RCC 7860 (cell line): ENCODE measurements at places on chromosomes 1 and 21.

GRCh38 chr1:11862890-11863289 lies 4.1 kb upstream of the NPPB start:
- DNase-seq: peak; percentile 8

- no peak for DNase-seq
These were observed 1.2 kb downstream of the NHLH2 start for GRCh38 chr1:115839679-115840237.

- peak; percentile 20 for DNase-seq
These were observed 213.8 kb upstream of the TMEM51 start for GRCh38 chr1:14939527-14940284.

GRCh38 chr1:193700710-193701355 lies 514.4 kb upstream of the B3GALT2 start:
- peak; percentile 86 for DNase-seq

- no peak for DNase-seq
These were observed 27.3 kb upstream of the OTUD3 start for GRCh38 chr1:19854866-19855265.

- no peak for DNase-seq
These were observed 36.2 kb downstream of the EPS15 start for GRCh38 chr1:51482881-51483280.

DNA sequence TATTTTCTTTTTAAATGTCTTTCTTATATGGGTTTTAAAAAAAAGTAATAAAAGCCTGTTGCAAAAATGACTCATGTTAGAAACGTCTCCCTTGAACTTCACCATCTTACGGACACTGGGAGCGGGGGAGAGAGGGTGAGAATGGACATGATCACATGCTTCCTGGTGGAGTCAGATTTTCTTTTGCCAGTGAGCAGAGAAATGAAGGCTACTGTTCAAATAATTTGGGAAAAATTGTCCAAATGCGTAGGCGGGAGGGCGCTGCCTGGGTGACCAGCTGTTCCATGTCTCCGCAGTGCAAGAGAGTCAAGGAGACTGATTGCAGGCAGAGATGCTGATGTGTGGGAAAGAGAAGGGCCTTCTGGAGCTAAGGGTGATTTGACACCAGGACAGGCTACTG lies 23.1 kb downstream of the EIF2D start:
- peak; percentile 80 for DNase-seq

GRCh38 chr1:7026169-7026568 lies 240.9 kb downstream of the CAMTA1 start:
- DNase-seq: peak; percentile 70

GRCh38 chr1:213300433-213300832 lies 249.4 kb downstream of the RPS6KC1 start:
- DNase-seq: no peak

DNA sequence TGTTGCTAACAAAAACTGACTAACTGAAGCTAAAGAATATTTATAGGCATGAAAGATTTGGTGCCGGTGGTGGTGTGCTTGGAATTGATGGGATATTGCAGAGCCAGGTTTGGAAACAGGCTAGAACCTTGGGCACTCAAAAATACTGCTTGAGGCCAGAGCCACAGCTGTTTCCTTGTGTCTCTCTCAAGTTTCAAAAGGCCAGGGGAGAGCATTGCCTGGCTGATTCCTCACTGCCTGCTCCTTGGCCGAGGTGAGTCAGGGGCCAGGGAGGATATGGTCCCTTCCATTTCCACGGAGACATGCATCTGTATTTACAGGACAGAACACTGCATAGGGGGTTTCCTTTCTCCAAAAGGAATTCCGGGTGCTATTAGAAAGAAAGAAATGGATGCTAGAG lies 36.1 kb upstream of the IVNS1ABP start:
- no peak for DNase-seq

DNA sequence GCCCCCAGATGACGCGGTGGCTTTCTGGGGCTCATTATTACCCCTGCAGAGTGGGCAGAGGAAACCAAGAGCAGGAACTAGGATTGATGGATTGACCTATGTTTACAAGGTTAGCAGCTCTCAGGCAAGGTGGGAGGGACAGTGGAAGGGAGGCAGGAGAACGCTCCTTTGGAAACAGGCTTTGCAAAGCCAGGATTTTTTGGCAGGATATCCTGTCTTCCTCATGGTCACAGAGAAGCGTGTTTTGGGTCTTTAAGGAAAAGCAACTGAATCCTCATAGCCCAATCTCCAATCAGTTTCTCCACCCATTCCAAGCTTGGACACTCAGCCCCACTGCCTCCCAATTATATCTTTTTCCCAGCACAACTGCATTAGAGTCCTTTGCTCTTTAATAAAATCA lies 105.6 kb upstream of the SOD1 start:
- DNase-seq: no peak

DNA sequence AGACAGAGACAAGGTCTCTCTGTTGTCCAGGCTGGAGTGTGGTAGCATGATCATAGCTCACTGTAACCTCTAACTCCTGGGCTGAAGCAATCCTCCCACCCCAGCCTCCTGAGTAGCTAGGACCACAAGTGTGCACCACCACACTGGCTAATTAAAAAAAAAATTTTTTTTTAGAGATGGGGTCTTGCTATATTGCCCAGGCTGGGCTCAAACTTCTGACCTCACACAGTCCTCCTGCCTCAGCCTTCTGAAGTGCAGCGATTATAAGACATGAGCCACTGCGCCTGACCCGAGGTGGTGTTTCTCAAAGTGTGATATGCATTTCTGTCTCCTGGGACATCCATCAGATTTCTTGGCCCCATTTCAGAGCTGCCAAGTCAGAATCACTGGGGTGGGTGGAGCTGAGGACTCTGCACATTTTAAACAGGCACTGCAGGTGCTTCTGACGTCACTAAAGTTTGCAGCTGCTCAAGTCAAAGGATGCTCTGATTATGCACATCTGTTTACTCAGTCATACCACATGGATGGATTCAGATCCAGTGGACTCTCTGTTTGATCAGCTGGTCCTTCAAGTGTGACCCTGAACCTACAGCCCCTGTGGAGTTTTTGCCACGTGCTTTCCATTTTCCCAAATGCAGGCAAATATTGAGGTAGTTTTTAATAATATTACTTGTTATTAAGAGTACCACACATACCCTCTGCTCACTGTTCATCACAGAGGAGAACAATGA lies 21.4 kb downstream of the TGFB2 start:
- peak; percentile 39 for DNase-seq

GRCh38 chr1:175510914-175511313 lies 232.5 kb downstream of the TNR start:
- no peak for DNase-seq

DNA sequence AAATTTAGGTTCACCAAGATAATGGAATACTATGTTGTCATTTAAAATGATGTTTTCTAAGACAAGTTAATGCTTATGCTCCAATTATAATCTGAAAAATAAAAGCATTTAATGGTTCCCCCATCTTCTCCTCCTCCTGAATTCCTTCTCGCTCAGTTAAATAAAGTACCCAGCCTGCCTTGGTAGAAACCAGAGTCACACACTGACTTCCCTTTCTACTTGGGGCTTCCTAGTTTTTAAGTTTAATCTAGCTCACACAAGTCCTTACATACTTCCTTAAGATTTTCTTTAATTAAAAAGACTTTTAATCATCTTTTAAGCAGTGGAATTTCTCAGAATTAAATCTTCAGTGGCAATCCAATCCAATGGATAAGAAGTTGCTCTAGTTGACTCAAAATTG lies 32.9 kb downstream of the CD58 start:
- DNase-seq: no peak

- peak; percentile 17 for DNase-seq
These were observed 12.4 kb upstream of the PAPPA2 start for GRCh38 chr1:176450526-176450925.

DNA sequence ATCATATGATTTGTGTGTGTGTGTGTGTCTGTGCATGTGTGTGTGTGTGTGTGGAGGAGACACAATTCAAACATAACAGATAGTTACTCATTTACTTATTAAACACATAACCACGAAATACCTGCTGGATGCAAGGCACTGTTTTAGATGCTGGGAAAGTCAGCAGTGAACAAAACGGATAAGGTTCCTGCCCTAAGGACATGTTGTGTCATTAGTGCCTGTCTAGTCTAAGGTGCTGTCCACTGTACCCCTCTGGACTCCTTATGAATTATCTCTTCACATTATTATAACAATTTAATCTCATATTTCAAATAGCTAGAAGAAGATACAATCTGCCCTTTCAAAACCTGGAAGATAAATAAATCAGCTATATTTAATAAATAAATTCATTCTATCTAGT lies 162.4 kb downstream of the PLPPR5 start:
- DNase-seq: no peak

DNA sequence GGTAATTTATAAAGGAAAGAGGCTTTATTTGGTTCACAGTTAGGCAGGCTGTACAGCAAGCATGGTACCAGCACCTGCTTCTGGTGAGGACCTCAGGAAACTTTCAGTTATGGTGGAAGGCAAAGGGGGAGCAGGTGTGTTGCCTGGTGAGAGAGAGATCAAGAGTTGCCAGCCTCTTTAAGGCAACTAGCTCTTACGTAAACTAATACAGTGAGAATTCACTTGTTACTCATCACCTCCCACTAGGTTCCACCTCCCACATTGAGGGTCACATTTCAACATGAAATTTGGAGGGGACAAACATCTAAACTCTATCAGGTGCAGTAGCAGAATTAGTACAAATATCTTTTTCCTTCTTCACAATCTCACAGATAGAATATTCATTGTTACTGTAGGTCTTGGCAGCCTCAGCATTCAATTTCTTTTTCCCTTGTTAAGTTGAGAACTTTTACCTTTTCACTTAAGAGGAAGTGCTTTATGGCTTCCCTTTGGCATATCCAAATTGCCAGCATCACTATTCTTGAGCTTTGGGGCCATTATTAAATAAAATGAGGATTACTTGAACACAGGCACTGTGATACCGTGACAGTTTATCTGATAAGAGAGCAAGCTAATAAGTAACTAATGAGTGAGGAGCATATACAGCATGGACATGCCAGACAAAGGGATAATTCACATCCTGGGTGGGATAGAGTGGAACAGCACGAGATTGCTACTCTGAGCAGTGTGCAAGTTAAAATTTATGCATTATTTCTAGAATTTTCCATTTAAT lies 48.4 kb downstream of the MAGI3 start:
- peak; percentile 38 for DNase-seq

GRCh38 chr1:236179634-236180033 lies 37.3 kb downstream of the GPR137B start:
- no peak for DNase-seq

DNA sequence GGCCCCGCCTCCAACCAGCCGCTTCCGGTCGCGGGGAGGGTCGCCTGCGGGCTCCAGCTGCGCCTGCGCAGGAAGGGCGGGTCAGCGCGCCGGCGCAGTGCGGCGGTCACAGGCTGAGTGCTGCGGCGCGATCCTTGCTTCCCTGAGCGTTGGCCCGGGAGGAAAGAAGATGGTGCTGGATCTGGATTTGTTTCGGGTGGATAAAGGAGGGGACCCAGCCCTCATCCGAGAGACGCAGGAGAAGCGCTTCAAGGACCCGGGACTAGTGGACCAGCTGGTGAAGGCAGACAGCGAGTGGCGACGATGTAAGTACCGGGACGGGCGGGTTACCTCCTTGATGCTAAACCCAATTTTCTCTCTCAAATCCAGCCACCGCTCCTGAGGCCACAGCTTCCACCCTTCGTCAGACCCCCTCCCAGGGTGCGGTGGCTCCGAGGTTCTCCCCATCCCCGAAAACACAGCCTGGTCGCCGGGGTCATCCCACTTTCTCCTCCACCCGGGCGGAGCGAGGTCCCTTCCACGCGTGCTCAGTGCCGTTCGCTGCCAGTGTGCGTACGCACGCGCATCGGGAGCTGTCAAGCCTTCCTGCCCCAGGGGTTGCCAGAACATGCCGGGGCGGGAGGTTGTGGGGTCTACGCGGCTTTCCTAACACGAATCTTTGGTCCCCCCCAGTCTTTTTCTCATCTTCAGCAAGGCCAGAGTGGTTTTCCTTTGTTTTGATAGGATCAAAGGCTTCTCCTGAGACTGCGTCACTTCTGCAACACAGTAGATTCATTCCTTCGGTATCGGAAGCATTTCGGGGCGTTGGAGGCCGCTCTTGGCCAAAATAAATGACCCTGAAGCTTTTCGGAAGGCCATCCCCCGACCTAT lies at the start of gene SARS1:
Gene SARS1, plus strand, starts transcription at position 95 of the 870 bp plus-strand sequence. Its CDS starts 75 bp downstream, at position 170.
- DNase-seq: peak; percentile 69

GRCh38 chr1:41242342-41243078 lies 404 bp upstream of the SCMH1 start:
- DNase-seq: no peak

- DNase-seq: no peak
These were observed 34.7 kb downstream of the SLC19A1 start for GRCh38 chr21:45507523-45507875.

GRCh38 chr1:95138223-95138622 lies 21.1 kb downstream of the TLCD4 start:
- no peak for DNase-seq

- DNase-seq: no peak
These were observed 17.3 kb upstream of the TMEM183A start for GRCh38 chr1:202989879-202990278.

- DNase-seq: peak; percentile 63
These were observed at the start of gene H6PD for GRCh38 chr1:9234223-9235095. Gene H6PD (plus strand): TSS chr1:9234774. CDS start chr1:9244935, 10,161 bp downstream.
